ENCODE measurements at places on chromosomes 1 and 21.

DNA sequence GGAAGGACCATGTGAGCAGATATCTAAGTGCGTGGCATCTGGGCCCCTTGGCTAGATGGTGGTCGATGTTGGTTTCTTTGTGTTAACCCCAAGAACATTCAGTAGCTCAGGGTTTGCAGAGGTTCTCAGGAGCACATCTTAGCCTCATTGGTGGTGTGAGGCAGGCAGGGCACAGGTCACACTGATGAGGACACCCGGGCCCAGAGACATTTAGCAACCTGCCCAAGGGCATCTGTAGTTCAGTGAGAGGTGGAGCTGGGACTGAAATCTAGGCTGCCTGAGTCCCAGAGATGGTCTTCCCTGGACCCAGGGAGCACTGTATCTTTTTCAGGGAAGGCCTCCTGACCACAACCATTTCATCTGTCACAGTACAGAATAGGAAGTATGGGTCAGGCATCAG is 859 bp upstream of the SLC5A9 start:
- DNase-seq: no peak

DNA sequence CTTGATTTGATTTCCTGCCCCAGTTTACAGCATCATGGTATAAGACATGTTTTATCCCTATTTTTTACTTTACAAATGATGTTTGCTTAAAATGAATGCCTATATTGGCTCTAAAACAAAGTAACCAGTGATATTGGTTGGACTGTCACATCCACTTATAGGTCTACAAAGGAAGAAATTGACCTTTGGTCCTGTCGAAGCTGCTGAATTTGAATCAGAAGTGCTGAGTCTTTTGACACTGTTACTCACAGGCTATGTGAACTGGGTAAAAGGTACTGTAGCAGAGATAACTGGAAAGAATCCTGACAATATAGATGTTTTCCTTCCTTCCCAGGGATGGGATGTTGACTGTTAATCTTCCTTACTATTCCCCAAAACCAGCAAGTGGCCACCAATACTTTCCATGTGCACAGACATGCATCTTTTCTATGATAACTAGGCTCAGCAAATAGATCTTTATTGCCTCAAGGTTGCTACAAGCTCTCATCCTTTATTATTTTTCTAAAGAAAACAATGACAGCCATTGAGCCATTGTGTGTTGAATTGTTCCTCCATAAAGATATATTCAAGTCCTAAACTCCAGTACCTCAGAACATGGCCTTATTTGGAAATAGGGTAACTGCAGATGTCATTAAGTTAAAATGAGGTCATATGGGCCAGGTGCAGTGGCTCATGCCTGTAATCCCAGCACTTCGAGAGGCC is 175.9 kb upstream of the NR5A2 start:
- no peak for DNase-seq

GRCh38 chr1:223551610-223552009 is 113.9 kb downstream of the CAPN8 start:
- DNase-seq: no peak

DNA sequence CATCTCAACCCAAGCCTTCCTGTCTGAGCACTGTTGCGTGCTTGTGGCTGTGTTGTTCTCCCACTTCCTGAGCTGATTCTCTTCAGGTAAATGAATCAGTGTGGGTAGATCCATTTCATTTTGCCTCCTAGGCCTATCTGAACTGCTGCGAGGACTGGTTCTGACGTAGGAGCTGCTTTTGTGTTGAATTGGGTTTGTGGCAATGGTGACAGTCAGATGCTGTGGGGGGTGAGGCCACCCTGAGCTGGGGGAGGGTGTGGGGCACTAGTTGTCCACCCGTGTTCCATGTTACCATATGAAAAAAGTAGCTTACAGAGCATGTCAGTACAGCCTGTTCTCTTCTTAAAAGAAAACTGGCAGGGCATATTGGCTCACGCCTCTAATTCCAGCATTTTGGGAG is 81.5 kb downstream of the MRPS6 start:
- no peak for DNase-seq

DNA sequence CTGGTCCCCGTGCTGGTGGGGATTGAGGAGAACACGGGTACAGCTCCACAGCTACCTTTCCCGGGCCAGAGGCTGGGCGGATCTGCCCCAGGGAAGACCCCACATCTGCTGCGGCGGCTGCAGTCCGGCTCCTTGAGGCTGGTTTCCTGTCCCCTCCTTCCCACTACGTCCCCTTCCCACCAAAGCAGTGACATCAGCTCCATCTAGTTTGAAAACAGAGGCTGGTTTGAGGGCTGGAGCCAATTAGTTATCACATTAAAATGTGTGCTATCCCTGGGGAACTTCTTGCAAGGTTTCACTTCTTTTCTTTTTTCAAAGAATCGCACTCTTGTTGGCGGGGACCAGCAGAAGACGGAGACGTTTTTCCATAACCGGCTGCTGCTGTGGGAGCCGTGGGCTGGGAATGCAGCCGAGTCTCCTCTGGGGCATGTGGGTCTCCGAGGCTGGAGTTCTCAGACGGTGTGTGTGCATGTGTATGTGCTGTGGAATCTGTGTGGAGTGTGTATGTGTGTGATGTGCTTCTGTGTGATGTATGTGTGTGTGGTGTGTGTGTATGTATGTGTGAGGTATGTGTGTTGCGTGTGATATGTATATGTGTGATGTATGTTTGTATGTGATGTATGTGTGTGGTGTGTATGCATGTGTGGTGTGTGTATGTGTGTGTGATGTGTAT is 8.9 kb upstream of the PCBP3 start:
- peak; percentile 35 for DNase-seq

- peak; percentile 94 for DNase-seq
Observed at GRCh38 chr1:33007190-33008050, 29.3 kb downstream of the AK2 start.

Data from fibroblast of the aortic adventitia (primary cell).